AG04449 (cell line): ENCODE measurements at places on chromosomes 7 and 10.

DNA sequence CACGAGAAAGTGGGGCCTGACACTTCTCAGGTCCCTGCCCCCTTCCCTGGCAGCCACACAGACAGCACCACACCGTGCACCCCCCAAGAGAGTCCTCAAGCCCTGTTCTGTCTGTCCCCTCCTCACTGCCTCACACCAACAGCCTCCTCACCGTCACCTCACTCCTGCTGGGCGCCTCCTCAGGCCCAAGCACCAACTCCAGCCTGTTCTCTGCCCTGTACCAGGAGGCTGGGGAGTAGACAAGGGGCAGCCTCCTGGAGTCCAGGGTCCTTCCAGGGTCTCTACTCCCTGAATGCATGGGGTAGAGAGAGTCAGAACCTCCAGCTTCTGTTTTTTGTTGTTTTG is 26.9 kb upstream of the ELN start:
- no peak for DNase-seq

GRCh38 chr7:2873686-2874551 is 29.8 kb upstream of the GNA12 start:
- DNase-seq, result peak; percentile 59

DNA sequence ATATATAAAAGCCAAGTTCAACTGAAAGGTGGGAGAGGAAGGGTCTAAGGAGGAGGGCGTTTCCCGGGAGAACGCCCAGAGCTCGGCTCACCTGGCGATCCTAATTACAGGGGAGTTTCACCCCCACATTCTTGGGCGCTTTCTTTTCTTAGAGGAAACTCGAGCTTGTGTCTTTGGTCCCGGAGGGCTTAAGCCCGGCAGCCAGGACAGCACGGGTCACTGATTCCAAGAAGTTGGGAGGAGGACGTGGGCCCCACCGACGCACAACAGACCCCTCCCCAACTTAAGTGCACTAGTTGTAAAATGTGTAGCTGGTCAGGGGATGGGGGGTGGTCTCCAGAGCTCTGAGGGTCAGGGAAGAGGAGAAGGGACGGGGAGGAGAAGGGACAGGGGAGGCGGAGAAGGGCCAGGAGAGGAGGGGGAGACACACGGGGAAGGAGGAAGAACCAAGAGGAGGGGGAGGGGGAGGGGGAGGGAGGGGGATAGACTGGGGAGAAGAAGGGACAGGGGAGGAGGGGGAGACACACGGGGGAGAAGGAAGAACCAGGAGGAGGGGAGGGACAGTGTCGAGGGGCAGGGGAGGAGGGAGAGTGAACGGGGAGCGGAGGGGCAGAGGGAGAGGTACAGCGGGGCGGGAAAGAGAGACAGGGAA is 874 bp downstream of the BAIAP2L1 start:
- peak; percentile 16 for DNase-seq

- no peak for DNase-seq
Measured at GRCh38 chr7:12422554-12423320, 19.1 kb upstream of the VWDE start.

DNA sequence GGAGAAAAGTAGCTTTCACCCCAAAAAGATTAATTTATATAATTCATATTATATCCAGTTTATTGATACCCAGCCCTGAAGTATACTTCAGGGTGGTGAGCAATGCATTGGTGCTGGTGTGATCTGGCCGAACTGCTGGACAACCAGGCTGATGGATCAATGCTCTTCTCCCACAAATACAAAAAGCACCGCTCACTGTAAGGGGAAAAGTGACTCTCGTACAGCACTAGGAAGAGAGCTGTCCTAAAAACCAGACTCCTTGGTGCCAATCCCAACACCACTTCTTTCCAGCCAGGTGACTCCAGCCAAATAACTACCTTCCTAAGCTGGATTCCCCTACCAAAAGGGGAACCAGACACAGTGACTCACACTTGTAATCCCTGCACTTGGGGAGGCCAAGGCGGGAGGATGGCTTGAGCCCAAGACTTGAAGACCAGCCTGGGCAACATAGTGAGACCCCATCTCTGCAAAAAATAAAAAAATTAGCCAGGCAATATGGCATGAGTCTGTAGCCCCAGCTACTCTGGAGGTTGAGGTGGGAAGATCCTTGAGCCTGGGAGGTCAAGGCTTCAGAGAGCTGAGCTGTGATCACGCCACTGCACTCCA is 13.1 kb upstream of the TNPO3 start:
- DNase-seq, result no peak
